ENCODE measurements at places on chromosomes 4 and X.

DNA sequence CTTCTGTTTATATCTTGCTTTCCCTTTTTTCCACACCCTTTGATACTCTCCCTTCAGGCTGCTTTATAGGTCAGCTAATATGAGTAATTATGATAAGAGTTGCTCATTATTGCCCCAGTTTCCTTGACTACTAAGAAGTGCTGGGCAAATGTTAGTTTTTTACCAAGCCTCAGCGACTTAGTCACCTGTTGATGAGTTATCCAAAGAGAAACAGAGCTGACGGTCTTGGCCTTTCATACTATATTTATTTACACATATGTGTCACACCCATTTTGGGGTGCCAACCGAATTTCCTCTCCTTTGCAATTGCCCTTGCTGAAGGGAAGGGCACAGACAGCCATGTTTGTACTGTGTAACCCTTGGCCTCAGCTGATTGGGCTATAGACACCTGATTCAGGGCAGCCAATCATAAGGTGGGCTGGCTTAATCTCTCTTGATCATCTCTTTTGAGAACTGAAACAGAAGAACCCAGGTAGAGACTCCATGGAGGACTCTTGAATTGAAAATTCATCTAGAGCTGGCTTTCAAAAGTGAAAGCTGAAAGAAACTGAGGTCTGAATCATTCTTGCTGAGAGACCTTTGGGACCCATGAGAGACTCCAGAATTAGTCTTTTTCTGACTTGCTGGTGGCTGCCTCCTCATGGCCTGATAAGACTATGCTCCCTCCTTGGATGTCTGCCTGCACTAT lies 111.7 kb upstream of the RPS6KA3 start:
- no peak for DNase-seq

DNA sequence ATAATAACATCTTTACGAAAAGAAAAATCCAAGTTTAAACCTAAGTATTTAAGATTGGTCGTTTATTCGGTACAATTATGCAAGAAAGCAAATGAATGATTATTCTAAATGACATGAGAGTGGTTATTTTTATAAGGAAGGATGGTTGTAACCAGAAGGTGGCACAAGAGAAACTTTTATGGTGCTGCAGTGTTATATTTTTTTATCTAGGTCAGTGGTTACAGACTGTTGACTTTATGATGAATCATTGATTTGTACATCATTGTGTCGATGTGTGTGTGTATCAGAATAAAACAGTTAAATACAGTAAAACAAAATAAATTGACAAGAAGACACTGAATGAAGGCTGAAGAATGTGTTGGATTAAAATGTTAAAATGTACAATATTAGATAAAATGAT lies 9.8 kb downstream of the DCAF8L2 start:
- no peak for DNase-seq

DNA sequence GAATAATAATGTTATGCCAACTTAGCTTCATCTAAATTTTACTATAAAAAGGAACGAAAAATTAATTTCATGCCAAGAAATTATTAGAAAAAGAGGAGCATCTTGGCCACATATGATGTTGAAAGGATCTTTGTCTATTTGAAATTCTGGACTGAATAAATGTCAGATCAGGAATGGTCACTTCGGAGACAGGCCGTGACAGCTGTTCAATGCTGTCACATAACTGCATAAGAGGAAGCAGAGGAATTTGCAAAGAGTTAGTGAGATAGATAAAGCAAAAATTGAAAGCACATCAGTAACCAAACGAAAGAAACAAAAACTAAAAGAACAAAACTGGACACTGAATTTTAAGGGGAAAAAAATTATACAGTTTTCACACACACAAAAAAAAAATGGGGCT lies 100.9 kb downstream of the GASK1B start:
- DNase-seq = no peak

- no peak for DNase-seq
Measured at GRCh38 chr4:113170805-113171468, 121.5 kb downstream of the ANK2 start.

- DNase-seq = no peak
Measured at GRCh38 chr4:2827071-2827873, 16.4 kb upstream of the ADD1 start.

GRCh38 chr4:181685461-181685860 lies 557.7 kb upstream of the TENM3 start:
- no peak for DNase-seq

DNA sequence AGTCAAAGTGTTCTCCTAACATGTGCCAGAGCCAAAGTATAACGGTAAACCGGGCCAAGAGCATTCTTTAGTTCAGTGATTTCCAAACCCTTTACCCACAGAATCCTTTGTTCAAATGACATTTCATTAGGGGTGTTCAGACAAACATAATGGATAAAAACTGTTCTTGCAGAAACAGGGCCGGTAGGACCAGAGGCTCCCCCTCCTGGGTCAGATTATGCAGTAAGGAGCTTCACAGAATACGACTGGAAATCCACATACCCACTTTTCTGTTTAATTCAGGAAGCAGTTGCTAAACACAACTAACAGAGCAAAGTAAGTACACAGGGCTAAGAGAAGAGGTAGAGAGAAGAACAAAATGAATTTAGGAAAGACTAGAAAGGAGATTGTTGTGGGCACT lies 46.6 kb upstream of the TMEM184C start:
- no peak for DNase-seq

DNA sequence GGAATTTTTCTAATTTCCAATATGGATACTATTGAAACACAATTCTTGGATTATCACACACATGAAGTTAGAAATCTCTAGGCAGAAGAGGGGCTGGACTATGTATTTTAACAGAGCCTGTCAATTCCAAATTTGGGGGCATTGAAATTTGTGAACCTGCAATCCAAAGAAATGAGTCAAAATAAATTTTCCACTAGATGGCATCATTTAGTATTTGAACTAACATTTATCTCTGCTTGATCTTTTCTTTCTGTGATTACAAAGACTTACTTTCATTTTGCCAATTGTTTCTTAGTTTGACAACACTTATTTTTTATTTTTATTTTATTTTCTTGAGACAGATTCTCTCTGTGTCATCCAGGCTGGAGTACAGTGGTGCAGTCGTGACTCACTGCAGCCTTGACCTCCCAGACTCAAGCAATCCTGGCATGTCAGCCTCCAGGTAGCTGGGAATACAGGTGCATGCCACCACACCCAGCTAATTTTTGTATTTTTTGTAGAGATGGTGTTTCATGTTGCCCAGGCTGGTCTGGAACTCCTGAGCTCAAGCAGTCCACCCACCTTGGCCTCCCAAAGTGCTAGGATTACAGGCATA lies 2.7 kb upstream of the PYURF start:
- no peak for DNase-seq

DNA sequence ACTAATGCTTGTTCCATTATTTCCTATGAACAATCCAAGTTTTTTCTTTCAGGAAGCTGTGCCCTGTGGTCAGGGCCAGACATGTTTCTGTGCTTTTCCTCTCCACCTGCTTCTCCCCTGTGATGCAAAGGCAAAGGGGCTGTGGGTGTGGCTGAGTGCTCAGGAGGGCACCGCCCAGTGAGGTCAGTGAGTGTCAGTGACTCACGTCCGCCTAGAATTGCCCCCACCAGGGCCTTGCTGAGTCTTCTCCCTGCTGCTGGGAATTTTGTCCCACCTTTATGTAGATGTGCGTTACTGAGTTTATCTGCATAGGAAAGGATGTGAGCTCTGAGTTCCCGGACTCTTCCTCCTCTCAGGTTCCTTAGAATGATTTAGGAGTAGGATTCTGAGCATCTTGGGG lies 283.2 kb downstream of the DCHS2 start:
- DNase-seq = no peak

GRCh38 chr4:24655971-24656370 lies 71.6 kb upstream of the DHX15 start:
- DNase-seq = no peak

DNA sequence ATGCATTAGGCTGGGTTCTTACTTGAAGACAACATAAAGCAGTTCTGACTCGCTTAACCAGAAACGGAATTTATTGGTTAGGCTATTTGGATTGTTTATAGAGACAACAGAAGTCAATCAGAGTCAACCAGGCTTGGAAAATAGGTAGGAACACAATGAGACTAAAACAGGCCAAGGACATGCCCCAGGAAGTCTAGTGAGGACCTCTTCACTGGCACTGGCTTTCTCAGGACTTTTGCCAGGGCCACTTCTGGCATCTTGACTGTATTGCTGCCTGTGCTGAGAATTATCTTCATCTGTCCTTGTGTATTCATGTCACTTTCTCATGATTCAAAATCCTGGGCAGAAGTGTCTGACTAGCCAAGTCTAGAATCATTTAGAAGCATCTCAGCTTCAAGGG lies 19.6 kb downstream of the PGAM4 start:
- no peak for DNase-seq

DNA sequence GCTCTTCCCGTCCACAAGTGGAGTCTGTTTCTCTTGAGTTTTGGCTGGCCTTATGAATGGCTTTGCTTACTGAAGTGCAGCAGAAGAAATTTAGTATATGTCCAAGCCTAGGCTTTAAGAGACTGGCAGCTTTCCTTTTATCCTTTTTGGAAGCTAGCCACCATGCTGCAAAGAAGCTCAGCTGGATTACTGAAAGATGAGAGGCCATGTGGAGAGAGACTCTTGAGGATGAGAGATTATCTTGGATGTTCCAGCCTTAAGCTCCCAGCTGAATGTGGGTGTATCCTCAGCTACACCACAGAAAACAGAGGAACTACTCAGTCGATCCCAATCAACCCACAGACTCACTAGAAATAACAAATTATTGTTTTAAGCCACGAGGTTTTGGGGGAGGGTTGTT lies 12.5 kb downstream of the CCNG2 start:
- no peak for DNase-seq

GRCh38 chr4:47690611-47691010 lies 147.3 kb downstream of the CORIN start:
- no peak for DNase-seq

- no peak for DNase-seq
Measured at GRCh38 chr4:592825-593520, 16.9 kb upstream of the TMEM271 start.

DNA sequence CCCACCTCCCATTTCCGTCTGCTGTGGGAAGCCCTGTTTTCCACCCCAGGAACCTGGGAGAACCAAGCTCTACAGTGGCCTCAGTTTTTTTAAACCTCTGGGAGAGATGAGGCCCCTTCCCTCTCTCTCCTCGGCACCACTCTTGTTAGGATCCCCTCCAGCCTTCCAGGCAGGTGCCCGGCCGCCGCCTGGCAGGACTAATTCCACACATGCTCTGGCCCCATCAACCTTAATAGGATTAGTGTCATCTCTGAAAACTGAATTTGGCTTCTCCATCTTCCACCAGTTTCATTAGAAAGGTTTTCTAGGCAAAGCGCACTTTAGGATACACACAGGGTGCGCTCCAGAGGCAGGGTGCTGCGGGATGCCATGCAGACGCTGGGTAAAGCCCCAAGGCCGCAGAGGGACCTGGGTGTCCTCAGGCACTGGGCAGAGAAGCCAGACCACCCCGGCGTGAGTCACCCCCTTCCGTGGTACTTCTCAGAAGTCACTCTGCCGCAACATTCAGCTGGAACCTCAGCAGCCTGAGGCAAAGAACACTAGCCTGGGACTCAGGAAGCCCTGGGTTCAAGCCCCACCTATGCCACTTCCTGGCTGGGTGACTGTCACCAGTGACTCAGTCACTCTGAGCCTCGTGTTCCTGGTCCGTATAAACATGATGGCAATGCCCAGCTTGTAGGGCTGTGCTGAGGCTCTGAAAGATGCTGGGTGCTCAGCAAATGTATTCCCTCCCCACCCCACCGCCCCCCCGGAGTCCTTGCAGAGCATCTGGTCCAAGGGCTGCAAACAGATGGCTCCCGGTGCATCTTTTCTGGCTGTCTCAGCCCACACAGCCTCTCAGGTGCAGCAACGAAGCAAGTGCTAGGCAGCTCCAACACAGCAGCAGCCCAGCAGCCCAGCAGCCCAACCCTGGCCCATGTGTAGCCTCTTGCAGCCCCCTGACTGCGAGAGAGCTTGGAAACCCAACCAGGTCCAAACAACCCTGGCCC lies 29.1 kb downstream of the PPP2R2C start:
- no peak for DNase-seq

GRCh38 chr4:169618286-169618685 lies 2.1 kb upstream of the CLCN3 start:
- no peak for DNase-seq

DNA sequence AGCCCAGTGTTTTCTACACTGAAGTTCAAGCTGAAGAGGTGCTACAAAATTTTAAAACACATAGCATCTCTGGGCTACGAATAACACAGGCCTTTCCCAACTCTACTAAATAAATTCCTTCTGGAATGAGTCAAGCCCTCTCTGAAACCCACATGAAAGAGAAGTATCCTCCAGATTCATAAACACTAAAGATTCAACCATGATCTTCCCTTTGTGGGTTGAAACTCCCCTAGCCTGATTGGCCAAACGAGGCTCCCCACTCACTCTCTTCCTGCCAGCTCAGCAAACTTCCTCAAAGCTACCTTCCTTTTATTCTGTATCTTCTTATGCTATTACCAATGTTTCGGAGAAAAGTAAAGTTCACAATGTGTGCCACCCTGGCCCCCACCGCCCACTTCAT lies 95.4 kb downstream of the NKX6-1 start:
- no peak for DNase-seq

- DNase-seq = no peak
Measured at GRCh38 chr4:114386637-114387233, 211.9 kb upstream of the UGT8 start.

DNA sequence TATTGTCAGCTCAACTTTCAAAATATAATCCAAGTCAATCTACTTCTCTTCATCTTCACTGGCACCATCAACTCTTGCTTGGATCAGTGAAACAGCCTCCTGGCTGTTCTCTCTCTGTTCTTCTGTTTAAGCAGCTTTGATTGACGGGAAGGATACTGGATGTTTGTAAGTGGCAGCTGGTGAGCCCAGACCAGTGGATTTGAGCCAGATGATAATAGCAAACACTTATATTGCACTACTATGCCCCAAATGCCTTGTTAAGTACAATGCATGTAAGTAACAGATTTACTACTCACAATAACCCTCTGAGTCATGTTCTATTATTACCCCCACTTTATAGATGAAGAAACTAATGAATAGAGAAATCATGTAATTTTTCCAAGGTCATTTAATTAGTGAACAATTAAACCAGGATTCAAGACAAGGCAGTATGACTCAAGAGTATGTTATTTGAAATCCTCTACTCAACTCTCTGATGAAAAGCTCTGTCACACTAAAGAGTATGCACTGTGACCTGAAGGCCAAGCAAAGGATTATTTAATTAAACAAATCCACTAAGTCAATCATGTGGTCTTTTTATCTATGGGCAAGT lies 44.8 kb downstream of the SPANXN3 start:
- DNase-seq = no peak

GRCh38 chr4:118345813-118346212 lies 7.0 kb downstream of the PRSS12 start:
- no peak for DNase-seq

DNA sequence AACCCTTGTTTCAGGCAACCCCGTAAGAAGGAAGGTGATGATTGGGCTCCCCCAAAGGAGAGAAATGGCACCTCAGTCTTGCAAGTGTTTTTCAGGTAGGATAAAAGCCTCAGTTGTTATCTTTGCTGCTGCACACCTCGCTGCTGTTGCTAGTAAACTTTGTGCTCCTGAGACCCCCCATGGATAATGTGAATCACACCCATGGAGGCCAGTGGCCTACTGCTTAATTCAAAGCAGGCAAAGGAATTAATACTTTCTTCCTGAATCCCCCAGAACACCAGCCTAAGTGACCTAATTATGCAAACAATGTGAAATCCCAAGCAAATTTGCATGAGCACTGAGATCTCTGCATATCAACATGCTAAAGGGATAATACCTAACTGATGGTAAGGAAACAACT lies 337.5 kb downstream of the GRIA2 start:
- DNase-seq = no peak

GRCh38 chr4:55592014-55592413 lies at the start of gene PDCL2:
Gene PDCL2, minus strand, starts transcription at chr4:55592245. Its CDS starts 136 bp downstream, at chr4:55592109.
- DNase-seq = no peak

- DNase-seq = no peak
Measured at GRCh38 chr4:165027762-165028402, 3.9 kb upstream of the TRIM60 start.
